ENCODE measurements at places on chromosomes 6 and 20.

DNA sequence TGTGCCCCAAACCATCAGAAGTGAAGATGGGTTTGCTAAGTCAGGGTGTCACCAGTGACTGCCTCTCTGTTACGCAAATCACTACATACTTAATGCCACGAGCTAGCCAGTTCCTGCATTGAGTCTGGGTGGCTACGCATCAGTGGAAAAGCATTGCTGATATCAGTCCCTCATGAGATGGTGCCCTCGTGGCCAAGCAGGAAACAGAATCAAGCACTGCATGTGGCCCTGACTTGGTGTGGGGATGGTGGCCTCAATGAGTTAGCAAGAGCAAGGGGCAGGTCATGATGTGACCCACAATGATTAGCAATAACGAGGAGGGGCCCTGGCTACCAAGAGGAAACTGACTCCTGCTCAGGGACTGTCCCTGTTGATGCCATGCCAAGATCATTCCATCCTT is 51.6 kb upstream of the FNDC1 start:
- DNase-seq: no peak

- no peak for DNase-seq
Measured at GRCh38 chr6:155954149-155954548, 498.5 kb upstream of the NOX3 start.

GRCh38 chr6:6515691-6516607 is 72.6 kb upstream of the LY86 start:
- no peak for DNase-seq

GRCh38 chr6:44451803-44452695 is 64.5 kb downstream of the CDC5L start:
- DNase-seq: no peak

Data from hypothalamus (tissue), 51 donors.